ENCODE measurements at places on chromosomes 12 and 14. TPM values are rescaled to one million over a fixed set of nuclear protein-coding genes. Genes with fewer than 3 reads are reported as not detected.

The TDRD9 gene
- 1.8 TPM for total RNA-seq

GRCh38 chr14:77862154-77862786 lies 62.4 kb downstream of the ADCK1 start:
- DNase-seq: peak; percentile 81
- no peak overlapping the region for H3K4me3 ChIP-seq
- no peaks in the 10 kb centered on the region for H3K27me3 ChIP-seq
- H3K27ac ChIP-seq: no peak overlapping the region
- H3K4me1 ChIP-seq: no peaks in the 10 kb centered on the region

DNA sequence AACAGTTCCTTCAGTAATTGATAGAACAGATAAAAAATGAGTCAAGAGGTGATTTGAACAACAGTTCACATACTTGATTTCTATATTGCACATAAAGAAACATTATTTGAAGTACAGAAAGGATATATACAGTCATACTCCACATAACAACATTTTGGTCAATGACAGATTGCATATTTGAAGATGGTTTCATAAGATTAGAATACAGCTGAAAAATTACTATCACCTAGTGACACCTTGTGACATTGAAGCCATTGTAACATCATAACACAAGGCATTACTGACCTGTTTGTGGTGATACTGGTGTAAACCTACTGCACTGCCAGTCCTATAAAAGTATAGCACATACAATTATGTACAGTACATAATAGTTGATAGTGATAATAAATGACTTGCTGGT lies 43.1 kb upstream of the ABCC9 start:
- no peak for DNase-seq
- H3K27ac ChIP-seq: no peak overlapping the region
- no peaks in the 10 kb centered on the region for H3K36me3 ChIP-seq
- no peaks in the 10 kb centered on the region for H3K4me1 ChIP-seq
- no peak overlapping the region for H3K4me3 ChIP-seq
- H3K27me3 ChIP-seq: no peaks in the 10 kb centered on the region

- no peaks in the 10 kb centered on the region for H3K36me3 ChIP-seq
- no peak overlapping the region for H3K27ac ChIP-seq
- DNase-seq: no peak
- no peaks in the 10 kb centered on the region for H3K27me3 ChIP-seq
- H3K4me1 ChIP-seq: no peaks in the 10 kb centered on the region
These were observed 107.0 kb upstream of the CRY1 start for GRCh38 chr12:107200394-107200793.

The SLC24A4 gene
- total RNA-seq: 8.0 TPM

GRCh38 chr12:131371401-131372170 lies 339.3 kb upstream of the SFSWAP start:
- peak overlapping the region; percentile 82 for H3K27ac ChIP-seq
- no peaks in the 10 kb centered on the region for H3K36me3 ChIP-seq
- no peaks in the 10 kb centered on the region for H3K27me3 ChIP-seq
- H3K4me1 ChIP-seq: no peaks in the 10 kb centered on the region

The DCN gene
- total RNA-seq: 1,578 TPM

GRCh38 chr12:11666131-11667050 lies 16.9 kb downstream of the ETV6 start:
- no peak overlapping the region for H3K27ac ChIP-seq
- no peaks in the 10 kb centered on the region for H3K27me3 ChIP-seq
- peaks cover 7% of the 10 kb centered on the region for H3K4me1 ChIP-seq
- no peaks in the 10 kb centered on the region for H3K36me3 ChIP-seq

DNA sequence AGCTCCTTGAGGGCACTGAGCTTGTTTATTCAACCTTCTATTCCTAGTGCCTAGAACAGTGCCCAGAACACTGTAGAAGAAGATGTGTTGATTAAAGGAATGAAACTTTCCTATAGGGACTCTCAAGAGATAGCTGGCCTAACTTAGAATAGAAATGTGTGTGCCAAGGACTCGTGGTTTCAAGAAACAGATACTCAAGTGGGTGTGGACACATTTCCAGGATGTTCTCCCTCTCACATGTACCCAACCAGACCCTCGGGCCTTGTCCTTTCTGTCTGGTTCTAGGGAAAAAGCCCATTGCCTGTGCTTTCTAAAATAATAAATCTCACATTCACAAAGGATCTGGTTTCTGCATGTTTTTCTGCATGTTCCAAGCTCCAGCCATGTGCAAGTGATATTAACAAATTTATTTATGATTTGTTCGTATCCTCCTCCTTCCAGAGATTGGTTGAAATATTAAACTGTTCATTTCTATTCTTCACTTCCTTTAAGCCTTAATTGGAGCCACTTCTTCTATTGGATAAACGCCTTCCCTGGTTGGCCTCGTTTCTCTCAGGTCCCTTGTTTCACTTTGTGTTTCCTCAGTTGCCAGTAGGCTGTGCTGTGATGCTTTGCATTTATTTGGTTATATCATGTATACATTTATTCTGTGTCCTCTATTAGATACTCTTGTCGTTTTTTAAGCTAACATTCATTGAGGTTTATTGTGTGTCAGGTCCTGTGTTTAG lies 89.8 kb downstream of the CRADD start:
- no peaks in the 10 kb centered on the region for H3K27me3 ChIP-seq
- H3K27ac ChIP-seq: peak overlapping the region; percentile 16
- H3K4me3 ChIP-seq: no peak overlapping the region
- no peaks in the 10 kb centered on the region for H3K36me3 ChIP-seq
- H3K4me1 ChIP-seq: peaks cover 9% of the 10 kb centered on the region

DNA sequence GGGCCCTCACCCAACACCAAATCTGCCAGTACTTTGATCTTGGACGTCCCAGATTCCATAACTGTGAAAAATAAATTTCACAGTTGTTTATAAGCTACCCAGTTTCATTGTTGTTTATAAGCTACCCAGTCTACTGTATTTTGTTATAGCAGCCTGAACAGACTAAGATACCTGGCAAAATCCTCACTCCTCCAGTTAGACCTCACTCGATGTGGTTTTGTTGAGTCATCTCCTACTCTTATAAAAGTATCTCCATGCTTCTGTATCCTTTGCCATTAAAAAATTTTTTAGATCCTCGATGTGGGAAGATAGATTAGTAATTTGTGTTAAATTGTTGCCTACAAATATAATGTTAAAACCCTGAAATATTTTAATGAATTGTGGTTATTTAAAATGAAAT lies 16.0 kb downstream of the TXNDC16 start:
- no peak for DNase-seq
- H3K4me1 ChIP-seq: no peaks in the 10 kb centered on the region
- no peaks in the 10 kb centered on the region for H3K27me3 ChIP-seq
- H3K36me3 ChIP-seq: no peaks in the 10 kb centered on the region
- no peak overlapping the region for H3K27ac ChIP-seq

DNA sequence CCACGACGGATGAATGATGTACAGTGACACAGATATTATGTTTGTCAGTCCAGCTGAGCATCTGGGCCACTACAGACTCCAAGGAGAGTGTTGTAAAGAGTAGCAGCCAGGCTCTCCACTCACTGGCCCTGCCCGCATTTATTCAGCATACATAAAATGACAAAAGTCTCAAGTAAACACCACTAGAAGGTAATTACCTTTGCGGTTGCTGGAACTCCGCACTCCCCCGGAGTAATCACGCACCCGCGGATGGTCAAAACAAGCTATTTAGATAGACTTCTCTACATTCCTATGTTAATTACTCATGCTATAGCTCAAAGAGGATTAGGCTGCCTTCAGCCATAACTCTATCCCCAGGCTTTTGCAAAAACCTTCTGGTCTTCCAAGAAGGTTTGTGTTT lies 18.8 kb upstream of the STRAP start:
- no peaks in the 10 kb centered on the region for H3K36me3 ChIP-seq
- no peak overlapping the region for H3K27ac ChIP-seq
- H3K4me3 ChIP-seq: no peak overlapping the region
- H3K4me1 ChIP-seq: no peaks in the 10 kb centered on the region
- no peaks in the 10 kb centered on the region for H3K27me3 ChIP-seq

GRCh38 chr12:69658203-69658602 lies 40.9 kb downstream of the BEST3 start:
- H3K27ac ChIP-seq: no peak overlapping the region
- H3K36me3 ChIP-seq: no peaks in the 10 kb centered on the region
- H3K4me3 ChIP-seq: no peak overlapping the region
- no peak for DNase-seq

DNA sequence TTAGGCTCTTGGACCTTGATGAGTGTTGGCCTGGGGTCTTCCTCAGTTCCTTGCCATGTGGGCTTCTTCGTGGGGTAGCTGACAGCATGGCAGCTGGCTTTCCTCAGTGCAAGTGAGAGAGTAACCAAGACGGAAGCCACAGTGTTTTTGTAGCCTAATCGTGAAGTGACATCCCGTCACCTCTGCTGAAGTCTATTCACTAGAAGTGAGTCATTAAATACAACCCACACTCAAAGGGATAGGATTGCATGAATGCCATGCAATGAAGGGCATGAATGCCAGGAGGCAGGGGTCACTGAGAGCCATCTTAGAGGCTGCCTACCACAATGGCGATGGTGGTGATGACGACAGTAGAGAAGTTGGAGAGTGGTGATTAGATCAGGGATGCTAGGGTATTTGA lies 13.5 kb upstream of the ASIC1 start:
- no peaks in the 10 kb centered on the region for H3K4me1 ChIP-seq
- no peak overlapping the region for H3K27ac ChIP-seq
- H3K4me3 ChIP-seq: no peak overlapping the region
- H3K36me3 ChIP-seq: no peaks in the 10 kb centered on the region
- no peak for DNase-seq
- no peaks in the 10 kb centered on the region for H3K27me3 ChIP-seq

- no peaks in the 10 kb centered on the region for H3K4me1 ChIP-seq
- H3K27ac ChIP-seq: no peak overlapping the region
- DNase-seq: no peak
These were observed 19.8 kb downstream of the KRT7 start for GRCh38 chr12:52252728-52253343.

GRCh38 chr12:42483521-42483790 lies 106.1 kb downstream of the PRICKLE1 start:
- peak overlapping the region; percentile 44 for H3K4me3 ChIP-seq
- no peaks in the 10 kb centered on the region for H3K36me3 ChIP-seq
- no peaks in the 10 kb centered on the region for H3K27me3 ChIP-seq
- no peak for DNase-seq

DNA sequence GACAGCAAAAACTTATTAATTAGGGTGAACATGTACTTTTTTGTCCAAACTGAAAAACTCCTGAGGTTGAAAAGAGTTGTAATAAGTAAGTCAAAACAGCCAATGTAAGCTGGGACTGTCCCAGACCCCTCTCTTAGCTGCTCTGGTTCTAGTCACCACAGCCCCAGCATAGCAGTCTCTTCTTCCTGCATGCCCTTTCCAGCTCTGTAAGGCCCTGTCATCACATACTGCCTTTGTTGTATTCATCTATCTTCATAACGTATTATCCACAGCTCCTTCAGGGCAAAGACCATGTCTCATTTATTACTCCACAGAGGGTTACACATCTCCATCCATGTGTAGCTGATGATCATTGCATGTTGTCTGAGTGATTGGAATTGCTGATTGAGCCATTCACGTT lies 56.5 kb downstream of the UTP20 start:
- no peak overlapping the region for H3K4me3 ChIP-seq
- H3K4me1 ChIP-seq: no peaks in the 10 kb centered on the region
- no peaks in the 10 kb centered on the region for H3K36me3 ChIP-seq
- no peak for DNase-seq
- no peak overlapping the region for H3K27ac ChIP-seq

- DNase-seq: no peak
- H3K4me1 ChIP-seq: no peaks in the 10 kb centered on the region
- no peak overlapping the region for H3K4me3 ChIP-seq
- H3K27me3 ChIP-seq: no peaks in the 10 kb centered on the region
- H3K36me3 ChIP-seq: no peaks in the 10 kb centered on the region
These were observed 65.0 kb downstream of the PPP1R13B start for GRCh38 chr14:103782376-103782775.

DNA sequence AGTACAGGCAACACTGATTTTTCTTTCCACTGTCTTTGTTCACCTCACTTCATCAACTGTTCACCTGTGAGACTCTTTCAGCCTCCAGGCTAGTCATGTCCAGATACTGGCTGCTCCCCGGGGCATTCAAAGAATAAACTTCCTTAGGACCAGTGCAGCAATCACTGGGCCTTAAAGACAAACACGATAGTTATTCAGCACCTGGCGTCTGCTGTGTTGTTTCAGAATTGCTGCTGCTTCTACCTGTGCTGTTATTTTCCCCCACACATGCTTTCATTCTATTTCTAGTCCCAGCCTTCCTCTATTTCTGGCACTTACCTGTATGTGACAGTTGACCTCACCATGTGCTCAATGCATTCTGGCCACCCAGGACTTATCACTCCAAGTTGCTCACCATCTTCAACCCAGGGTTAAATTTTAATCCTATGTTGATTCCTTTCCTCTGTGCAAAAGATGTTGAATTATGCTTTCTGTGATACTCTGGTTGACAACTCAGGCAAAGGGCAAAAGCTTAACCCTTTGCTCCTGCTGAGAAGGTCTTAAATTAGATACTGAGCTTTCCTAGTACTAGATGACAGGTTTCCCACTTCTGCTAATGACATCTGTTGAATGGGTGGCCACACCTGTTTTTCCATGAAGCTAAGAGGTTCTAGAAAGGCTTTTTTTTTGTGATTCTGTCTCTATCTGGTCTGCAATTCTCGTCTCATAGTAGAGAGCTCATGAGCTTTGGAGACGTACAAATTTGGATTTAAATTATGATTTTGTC lies 41.4 kb downstream of the PTPRQ start:
- no peak overlapping the region for H3K27ac ChIP-seq
- H3K4me3 ChIP-seq: no peak overlapping the region
- no peaks in the 10 kb centered on the region for H3K4me1 ChIP-seq
- no peak for DNase-seq

DNA sequence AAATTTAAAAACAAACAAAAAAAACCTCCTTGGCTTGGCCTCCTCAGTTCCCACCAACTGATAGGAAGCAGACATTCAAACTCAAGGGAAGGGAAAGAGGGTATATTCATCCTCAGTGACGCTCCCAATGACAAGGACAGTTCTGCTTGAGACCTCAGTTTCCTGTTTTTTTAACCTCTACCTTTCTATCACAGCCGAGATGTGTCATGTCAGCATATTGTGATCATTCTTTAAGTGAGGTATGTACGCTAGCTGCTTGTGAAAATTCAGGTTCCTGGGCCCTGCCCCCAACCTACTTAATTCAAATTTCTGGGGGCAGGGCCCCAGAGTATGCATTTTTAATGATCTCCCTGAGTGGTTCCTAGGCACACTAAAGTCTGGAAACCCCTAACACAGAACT lies 611.9 kb upstream of the TBX3 start:
- no peaks in the 10 kb centered on the region for H3K4me1 ChIP-seq
- H3K36me3 ChIP-seq: no peaks in the 10 kb centered on the region
- no peaks in the 10 kb centered on the region for H3K27me3 ChIP-seq
- H3K4me3 ChIP-seq: no peak overlapping the region
- H3K27ac ChIP-seq: no peak overlapping the region

DNA sequence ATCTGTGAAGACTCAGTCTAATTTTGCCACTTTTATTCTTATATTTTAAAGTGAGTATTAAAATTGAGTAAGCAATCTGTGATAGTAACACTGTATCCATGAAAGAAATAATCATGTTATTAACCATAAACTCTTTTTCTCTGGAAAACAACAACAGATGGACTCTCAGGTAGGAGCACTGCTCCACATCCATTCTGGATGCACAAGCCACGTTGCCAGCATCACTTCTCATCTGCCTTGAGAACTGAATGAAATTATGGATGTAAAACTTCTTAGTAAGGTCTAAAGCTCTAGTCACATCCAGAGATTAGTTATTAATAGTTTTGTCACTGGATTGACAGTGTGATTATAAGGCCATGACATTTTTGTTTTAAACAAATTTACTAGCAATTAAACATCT lies 489.1 kb upstream of the SYT1 start:
- H3K4me3 ChIP-seq: no peak overlapping the region
- no peaks in the 10 kb centered on the region for H3K27me3 ChIP-seq
- no peaks in the 10 kb centered on the region for H3K4me1 ChIP-seq
- no peak overlapping the region for H3K27ac ChIP-seq

The CLEC4D gene
- not detected for total RNA-seq

GRCh38 chr12:52645120-52645761 lies 6.8 kb downstream of the KRT2 start:
- no peak for DNase-seq
- no peak overlapping the region for H3K4me3 ChIP-seq
- H3K4me1 ChIP-seq: no peaks in the 10 kb centered on the region
- H3K27me3 ChIP-seq: no peaks in the 10 kb centered on the region

Data from tibial nerve (tissue), 4 donors.